NCI-H2081 (cell line): ENCODE measurements at places on chromosomes 5 and 9.

- DNase-seq, result no peak
Observed at GRCh38 chr9:37958154-37958553, 54.2 kb upstream of the SLC25A51 start.

- DNase-seq, result no peak
Observed at GRCh38 chr9:105890046-105890822, 195.9 kb downstream of the TMEM38B start.

DNA sequence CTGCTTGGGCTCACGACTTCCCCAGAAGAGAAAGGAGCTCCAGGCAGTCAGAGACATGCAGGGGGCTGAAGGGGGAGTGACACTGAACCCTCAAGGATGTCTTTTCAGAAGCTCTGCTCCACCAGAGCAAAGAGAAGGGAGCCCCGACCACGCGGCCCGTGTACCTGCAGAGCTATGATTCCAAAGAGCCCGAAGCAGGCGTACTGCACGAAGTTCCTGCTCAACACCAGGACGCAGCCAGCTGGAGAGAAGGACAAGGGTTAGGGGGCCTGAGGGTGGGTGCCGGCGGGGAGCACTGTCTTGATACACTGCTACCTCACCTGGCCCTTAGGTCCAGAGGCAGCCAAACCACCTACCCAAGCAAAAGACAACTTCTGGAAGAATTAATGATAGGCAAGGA, 9.4 kb downstream of the SURF4 start:
- no peak for DNase-seq

DNA sequence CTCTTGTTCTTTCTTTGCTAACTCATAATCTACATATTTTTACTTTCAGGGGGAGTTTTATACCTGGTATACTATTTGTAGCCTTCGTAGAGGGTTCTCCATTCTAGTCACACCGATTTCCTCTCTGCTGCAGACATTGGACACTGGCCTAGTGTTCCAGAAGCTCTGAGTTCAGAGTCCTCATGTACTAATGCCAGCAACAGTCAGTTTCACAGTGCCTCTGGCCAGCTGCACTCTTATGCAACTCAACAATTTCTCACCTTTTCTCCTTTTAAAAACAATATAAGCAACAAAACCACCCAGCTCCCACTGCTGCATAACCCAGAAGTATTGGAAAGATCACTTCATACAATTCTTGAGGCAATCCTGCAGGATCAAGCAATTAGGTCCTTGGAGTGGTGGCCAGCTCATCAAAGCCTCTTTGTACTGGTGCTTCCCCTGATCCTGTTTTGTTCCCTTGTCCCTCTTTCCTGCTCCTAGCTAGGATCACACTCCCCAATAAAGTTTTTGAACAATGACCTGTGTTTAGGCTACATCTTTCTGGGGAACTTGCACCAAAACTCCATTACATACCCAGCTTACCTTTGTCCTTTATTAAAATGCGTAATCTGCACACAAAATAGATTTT, 98.1 kb upstream of the TUT7 start:
- no peak for DNase-seq

- DNase-seq, result no peak
Observed at GRCh38 chr9:92163276-92163675, 48.1 kb upstream of the SPTLC1 start.
